Smooth muscle cell of trachea (primary cell): ENCODE measurements at places on chromosomes 11 and 22. TPM values are rescaled to one million over a fixed set of nuclear protein-coding genes. Genes with fewer than 3 reads are reported as not detected.

Gene KRTAP5-3
- total RNA-seq, result not detected in 2 replicates

Gene SLC35F2
- total RNA-seq, result 8.1 and 11.2 TPM in 2 replicates

Gene PIK3IP1
- total RNA-seq, result 37.1 and 55.1 TPM in 2 replicates

Gene SMTNL1
- total RNA-seq, result not detected in 2 replicates

Gene TRPC6
- total RNA-seq, result 0.15 and 0.17 TPM in 2 replicates

Gene LRRC74B
- total RNA-seq, result under 0.01 TPM in 1 of 2 replicates, not detected in the other

Gene C11orf52
- total RNA-seq, result 0.66 TPM in 1 of 2 replicates, not detected in the other

Gene OR6A2
- total RNA-seq, result 0.17 and 0.73 TPM in 2 replicates

Gene DEFB131B
- total RNA-seq, result not detected in 2 replicates

Gene GGT5
- total RNA-seq, result 1.2 and 2.2 TPM in 2 replicates

Gene ARHGAP1
- 53.8 and 93.9 TPM in 2 replicates for total RNA-seq

Gene YPEL4
- total RNA-seq, result 2.6 and 3.1 TPM in 2 replicates

Gene OR10A2
- total RNA-seq, result not detected in 2 replicates

Gene CRYAB
- total RNA-seq, result 8.7 and 48.3 TPM in 2 replicates

Gene PAMR1
- 141 and 670 TPM in 2 replicates for total RNA-seq

Gene SCGB1D4
- total RNA-seq, result not detected in 2 replicates

Gene INS
- not detected in 2 replicates for total RNA-seq

Gene OR10G8
- not detected in 2 replicates for total RNA-seq

Gene EXPH5
- total RNA-seq, result 2.3 and 4.7 TPM in 2 replicates

Gene SLC22A8
- not detected in 2 replicates for total RNA-seq

Gene IRAG1
- 7.0 and 28.8 TPM in 2 replicates for total RNA-seq

Gene ADORA2A
- total RNA-seq, result 1.2 TPM in 2 replicates

Gene TRIM49
- total RNA-seq, result not detected in 2 replicates

Gene OR51M1
- total RNA-seq, result not detected in 2 replicates

Gene NPAS4
- 0.29 TPM in 1 of 2 replicates, not detected in the other for total RNA-seq

Gene TP53AIP1
- total RNA-seq, result 0.15 TPM in 1 of 2 replicates, not detected in the other

Gene ISX
- not detected in 2 replicates for total RNA-seq

Gene CDCA5
- total RNA-seq, result 1.2 and 9.7 TPM in 2 replicates

Gene KDELR3
- total RNA-seq, result 135 and 173 TPM in 2 replicates

Gene GGT1
- total RNA-seq, result 0.44 and 2.6 TPM in 2 replicates

Gene TBX10
- total RNA-seq, result not detected in 2 replicates

Gene SLC1A2
- 3.3 and 9.3 TPM in 2 replicates for total RNA-seq

Gene UBQLNL
- total RNA-seq, result 0.15 and 0.17 TPM in 2 replicates

Gene RAB6A
- total RNA-seq, result 148 and 150 TPM in 2 replicates

Gene C22orf31
- total RNA-seq, result 0.15 TPM in 1 of 2 replicates, not detected in the other

Gene ADM2
- total RNA-seq, result 0.87 and 2.3 TPM in 2 replicates

Gene ACCS
- 16.0 and 20.8 TPM in 2 replicates for total RNA-seq

Gene LGALS1
- 5,552 and 9,643 TPM in 2 replicates for total RNA-seq

Gene ZC3H12C
- 6.1 and 11.7 TPM in 2 replicates for total RNA-seq

Gene HBG2
- not detected in 2 replicates for total RNA-seq

Gene COA4
- 42.8 and 49.2 TPM in 2 replicates for total RNA-seq

Gene OR52I2
- not detected in 2 replicates for total RNA-seq

Gene ARHGEF12
- 101 and 124 TPM in 2 replicates for total RNA-seq

Gene DENND5A
- total RNA-seq, result 122 and 167 TPM in 2 replicates

Gene PCNX3
- 22.7 and 30.8 TPM in 2 replicates for total RNA-seq

Gene ROBO3
- total RNA-seq, result 9.0 and 19.0 TPM in 2 replicates

Gene FAM111B
- 0.17 and 8.7 TPM in 2 replicates for total RNA-seq
